ENCODE measurements at places on chromosomes 16 and 17. TPM values are rescaled to one million over a fixed set of nuclear protein-coding genes. Genes with fewer than 3 reads are reported as not detected.
A peak's percentile ranks its signal among the peaks of the same experiment; 100 is the strongest.

GRCh38 chr16:62038225-62038624, 2.0 kb upstream of the CDH8 start:
- no peak overlapping the region for H3K27ac ChIP-seq
- no peak overlapping the region for H3K4me3 ChIP-seq
- no peak for DNase-seq
- H3K4me1 ChIP-seq = peaks cover 29% of the 10 kb centered on the region
- H3K27me3 ChIP-seq = peaks cover 41% of the 10 kb centered on the region

- H3K27me3 ChIP-seq = no peaks in the 10 kb centered on the region
- peaks cover 18% of the 10 kb centered on the region for H3K36me3 ChIP-seq
- no peak overlapping the region for H3K27ac ChIP-seq
- DNase-seq = no peak
- H3K4me1 ChIP-seq = no peaks in the 10 kb centered on the region
- H3K4me3 ChIP-seq = no peak overlapping the region
Measured at GRCh38 chr16:14640538-14640937, 7.8 kb downstream of the BFAR start.

The C16orf86 gene
- total RNA-seq = 6.9 TPM

The TMIGD1 gene
- not detected for total RNA-seq

GRCh38 chr16:85370881-85371651, 242.1 kb upstream of the GSE1 start:
- H3K27ac ChIP-seq = peak overlapping the region; percentile 75
- no peak for DNase-seq
- no peaks in the 10 kb centered on the region for H3K27me3 ChIP-seq
- H3K4me1 ChIP-seq = peaks cover 75% of the 10 kb centered on the region
- H3K4me3 ChIP-seq = no peak overlapping the region

- H3K4me3 ChIP-seq = no peak overlapping the region
- H3K27me3 ChIP-seq = no peaks in the 10 kb centered on the region
- H3K27ac ChIP-seq = no peak overlapping the region
- peaks cover 65% of the 10 kb centered on the region for H3K4me1 ChIP-seq
- peaks cover 27% of the 10 kb centered on the region for H3K36me3 ChIP-seq
- no peak for DNase-seq
Measured at GRCh38 chr16:56288019-56288418, 96.7 kb downstream of the GNAO1 start.

The IRX6 gene
- 0.10 TPM for total RNA-seq

DNA sequence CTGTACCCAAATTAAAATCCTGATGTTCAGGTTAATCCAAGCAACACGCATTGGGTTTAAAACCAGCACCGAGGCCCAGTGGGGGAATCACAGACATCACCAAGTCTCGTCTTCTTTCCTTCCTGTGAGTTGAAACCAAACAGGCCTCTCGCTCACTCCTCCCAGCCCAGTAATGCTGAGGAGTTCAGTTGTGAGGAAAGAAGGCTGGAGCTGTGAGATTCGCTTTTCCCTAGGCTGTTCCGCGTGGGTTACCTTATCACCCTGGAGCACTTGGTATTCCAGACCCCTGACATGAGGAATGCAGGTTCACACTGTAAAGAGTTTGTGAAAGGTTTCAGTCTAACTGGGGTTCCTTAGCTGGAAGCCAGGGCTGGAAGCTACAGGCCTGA, 20.8 kb downstream of the CIBAR2 start:
- peaks cover 2% of the 10 kb centered on the region for H3K27me3 ChIP-seq
- no peak overlapping the region for H3K27ac ChIP-seq
- H3K4me3 ChIP-seq = no peak overlapping the region
- H3K4me1 ChIP-seq = peaks cover 39% of the 10 kb centered on the region
- peaks cover 48% of the 10 kb centered on the region for H3K36me3 ChIP-seq

DNA sequence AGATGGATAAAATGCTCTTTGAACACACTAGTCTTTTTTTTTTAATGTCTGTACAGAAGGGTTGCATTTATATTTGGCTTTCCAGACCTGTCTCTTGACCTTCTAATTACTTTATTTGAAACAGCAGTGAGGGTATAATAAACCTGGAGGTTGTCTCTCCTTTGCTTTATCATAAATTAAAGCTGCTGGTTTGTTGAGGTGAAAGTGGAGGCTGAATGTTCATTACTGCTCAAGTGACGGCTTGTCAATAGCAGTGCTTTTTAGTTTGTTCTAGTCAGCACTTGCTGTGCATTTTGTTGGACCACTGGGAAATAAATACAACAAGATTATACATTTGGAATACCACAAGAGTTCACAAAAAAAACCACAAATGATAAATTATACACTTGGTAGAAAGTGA, 264.2 kb downstream of the IRX3 start:
- H3K4me1 ChIP-seq = no peaks in the 10 kb centered on the region
- no peaks in the 10 kb centered on the region for H3K36me3 ChIP-seq
- no peak overlapping the region for H3K4me3 ChIP-seq
- no peaks in the 10 kb centered on the region for H3K27me3 ChIP-seq
- DNase-seq = no peak

DNA sequence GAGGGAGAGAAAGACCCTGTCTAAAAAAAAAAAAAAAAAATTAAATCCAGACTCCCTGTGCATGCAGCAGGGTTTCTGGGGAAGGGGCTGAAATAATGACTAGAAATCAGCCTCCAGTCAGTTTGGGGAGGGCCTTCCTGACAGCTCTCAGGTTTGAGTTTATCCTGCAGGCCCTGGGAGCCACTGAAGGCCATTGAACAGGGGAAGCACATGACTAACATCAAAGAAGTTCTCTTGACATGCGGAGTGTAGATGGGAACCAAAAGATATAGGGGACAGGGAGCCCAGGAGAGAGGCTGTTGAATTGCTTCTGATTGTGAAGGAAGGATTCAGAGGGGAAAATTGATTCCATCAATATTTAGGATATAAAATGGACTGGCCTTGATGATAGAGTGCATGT, 2.8 kb upstream of the RABEP2 start:
- H3K27me3 ChIP-seq = no peaks in the 10 kb centered on the region
- H3K36me3 ChIP-seq = no peaks in the 10 kb centered on the region
- H3K4me3 ChIP-seq = no peak overlapping the region
- no peak for DNase-seq
- H3K27ac ChIP-seq = no peak overlapping the region

DNA sequence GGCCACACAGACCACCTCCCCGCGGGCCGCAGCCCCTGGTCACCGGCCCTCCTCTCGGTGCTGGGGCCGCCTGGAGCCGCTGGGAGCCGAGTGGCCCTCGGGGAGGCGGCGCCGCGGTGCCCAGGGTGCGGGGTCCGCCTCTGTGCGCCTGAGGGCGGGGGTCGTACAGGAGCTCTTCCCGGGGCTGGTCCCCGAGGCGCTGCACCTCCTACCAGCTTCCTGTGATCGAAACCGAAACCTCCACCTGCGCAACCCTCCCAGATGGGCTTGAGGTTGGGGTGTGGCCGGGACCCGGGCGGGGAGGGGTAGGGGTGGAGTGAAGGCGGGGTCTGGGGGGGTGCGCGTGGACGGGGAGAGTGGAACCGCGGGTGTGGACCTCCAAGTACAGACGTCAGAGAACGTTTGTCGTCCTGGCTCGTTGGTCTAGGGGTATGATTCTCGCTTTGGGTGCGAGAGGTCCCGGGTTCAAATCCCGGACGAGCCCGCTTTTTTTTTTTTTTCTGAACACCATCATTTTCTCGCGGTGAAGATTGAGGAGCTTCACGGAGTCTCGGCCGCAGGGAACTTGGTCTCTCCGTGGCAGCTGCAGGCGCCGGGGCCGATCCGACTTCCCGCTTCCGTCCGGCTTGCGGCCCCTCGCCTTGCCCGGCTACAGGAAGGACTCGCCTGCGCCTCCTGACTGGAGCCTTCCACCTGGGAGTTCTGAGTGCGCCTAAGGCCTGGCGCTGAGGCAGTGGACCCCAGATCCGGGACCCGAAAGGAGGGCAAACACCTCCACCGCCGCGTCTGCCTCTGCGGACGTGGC, 23.9 kb downstream of the ZNF213 start:
- DNase-seq = no peak
- H3K27me3 ChIP-seq = peaks cover 41% of the 10 kb centered on the region
- H3K36me3 ChIP-seq = no peaks in the 10 kb centered on the region
- H3K27ac ChIP-seq = peak overlapping the region; percentile 76
- H3K4me1 ChIP-seq = peaks cover 31% of the 10 kb centered on the region

DNA sequence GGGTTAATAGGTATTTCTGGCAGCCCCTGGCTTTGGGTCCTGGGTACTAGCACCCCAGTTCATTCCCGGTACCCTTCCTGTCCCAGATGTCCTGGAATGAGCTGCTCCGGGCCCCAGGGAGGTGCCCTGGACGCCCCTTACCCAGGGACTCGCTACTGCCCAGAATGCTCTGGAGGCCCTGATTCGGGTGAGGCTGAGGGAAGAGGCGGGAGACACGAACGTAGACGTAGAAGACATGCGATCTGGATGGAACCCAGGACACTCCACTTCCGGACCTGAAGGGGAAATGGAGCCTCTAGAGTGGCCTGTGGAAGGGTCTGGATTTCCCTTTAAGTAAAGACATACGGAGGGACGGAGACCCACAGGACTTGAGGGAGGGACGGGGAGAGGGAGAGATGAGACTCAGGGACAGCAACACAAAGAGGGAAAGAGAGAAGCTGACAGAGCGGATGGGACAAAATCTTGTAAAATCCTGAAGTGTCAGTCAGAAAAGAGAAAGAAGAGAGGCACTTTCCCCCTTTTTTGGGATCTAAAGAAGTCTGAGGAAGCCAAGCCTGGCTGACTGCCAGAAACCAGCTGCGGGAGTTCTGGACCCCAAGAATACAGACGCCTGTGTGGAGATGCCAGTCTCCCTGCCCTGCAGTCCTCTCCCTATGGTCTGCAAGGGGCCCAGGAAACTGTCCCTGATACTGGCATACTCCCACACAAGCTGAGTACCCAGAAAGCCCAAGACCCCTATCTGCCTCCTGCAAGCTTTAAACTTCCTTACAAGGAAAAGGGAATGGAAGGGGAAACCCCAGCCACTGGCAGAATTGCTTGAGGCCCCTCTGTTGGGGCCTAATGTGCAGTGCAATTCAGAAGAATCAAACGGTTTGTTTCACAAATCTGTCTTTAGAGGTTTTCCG, 1.0 kb upstream of the HOXB13 start:
- DNase-seq = no peak
- H3K27me3 ChIP-seq = peaks cover 100% of the 10 kb centered on the region
- H3K4me1 ChIP-seq = peaks cover 33% of the 10 kb centered on the region
- H3K4me3 ChIP-seq = no peak overlapping the region

DNA sequence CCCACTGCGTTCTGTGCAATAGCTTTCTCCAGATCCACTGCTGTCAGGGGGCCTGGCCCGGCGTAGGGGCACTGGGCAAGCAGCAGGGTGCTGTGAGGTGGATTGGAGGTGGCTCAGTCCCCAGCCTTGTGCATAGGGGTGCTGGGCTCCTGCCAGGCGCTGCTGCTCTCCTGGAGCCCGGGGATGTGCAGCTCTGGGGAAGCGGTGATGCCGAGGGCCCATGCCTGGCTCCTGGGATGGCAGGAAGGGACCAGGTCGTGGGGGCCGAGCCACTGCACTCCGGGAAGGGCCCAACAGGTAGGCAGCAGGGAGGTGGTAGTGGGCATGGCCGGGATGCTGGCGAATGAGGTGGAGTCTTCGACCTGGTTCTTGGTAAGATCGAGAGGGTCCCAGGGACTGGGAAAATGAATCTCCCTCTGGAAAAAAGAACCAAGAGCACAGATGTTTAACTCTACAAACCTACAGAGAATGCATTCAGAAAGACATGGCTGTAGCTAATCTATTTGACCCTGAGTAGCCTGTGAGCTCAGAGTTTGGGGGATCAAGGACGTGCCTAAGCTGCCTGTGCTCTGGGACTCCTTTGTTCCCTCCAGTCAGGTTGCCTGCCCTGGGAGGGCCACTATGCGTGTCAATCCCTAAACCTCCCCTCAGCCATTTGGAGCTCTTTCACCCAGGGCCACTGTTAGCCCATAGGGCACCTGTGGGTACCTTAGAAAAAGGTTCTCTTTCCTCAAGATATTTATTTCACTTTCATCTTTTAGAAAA, 6.6 kb upstream of the SUPT4H1 start:
- no peak overlapping the region for H3K4me3 ChIP-seq
- DNase-seq = no peak
- no peaks in the 10 kb centered on the region for H3K27me3 ChIP-seq
- H3K27ac ChIP-seq = no peak overlapping the region

GRCh38 chr17:48148854-48149786, 41.6 kb downstream of the SNX11 start:
- peaks cover 23% of the 10 kb centered on the region for H3K4me1 ChIP-seq
- peak overlapping the region; percentile 40 for H3K27ac ChIP-seq
- DNase-seq = peak; percentile 99
- H3K36me3 ChIP-seq = no peaks in the 10 kb centered on the region
- peaks cover 3% of the 10 kb centered on the region for H3K27me3 ChIP-seq
